Peyer's patch (tissue), 4 donors: ENCODE measurements at places on chromosomes 7 and 10. TPM values are rescaled to one million over a fixed set of nuclear protein-coding genes. Genes with fewer than 3 reads are reported as not detected.

DNA sequence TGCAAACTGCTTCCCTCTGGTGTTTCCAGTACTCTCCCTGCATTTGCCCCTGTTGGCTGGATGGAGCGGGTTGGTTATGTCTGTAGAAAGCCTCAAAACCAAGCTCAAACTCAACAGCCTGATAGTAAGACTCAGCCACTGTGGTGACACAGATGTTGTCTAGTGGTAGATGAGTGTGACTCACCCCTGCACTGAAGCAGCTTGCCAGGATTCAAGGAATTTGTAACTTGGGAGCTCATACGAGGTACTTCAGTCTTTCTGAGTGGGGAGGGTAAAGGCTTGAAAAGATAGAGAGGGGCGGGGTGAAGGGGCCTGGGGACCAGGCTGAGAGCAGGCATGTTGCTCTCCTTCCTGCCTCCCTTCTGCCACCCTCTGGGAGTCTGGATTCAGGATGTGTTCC is 22.9 kb upstream of the AQP1 start:
- H3K27ac ChIP-seq, result no peak overlapping the region
- H3K36me3 ChIP-seq, result no peaks in the 10 kb centered on the region
- no peaks in the 10 kb centered on the region for H3K27me3 ChIP-seq
- no peak for DNase-seq

The KLLN gene
- total RNA-seq, result 0.83 TPM

- H3K36me3 ChIP-seq, result no peaks in the 10 kb centered on the region
- peak overlapping the region; percentile 79 for H3K27ac ChIP-seq
- no peaks in the 10 kb centered on the region for H3K27me3 ChIP-seq
- H3K4me1 ChIP-seq, result no peaks in the 10 kb centered on the region
Measured at GRCh38 chr10:22228167-22228938, 10.5 kb upstream of the EBLN1 start.

- no peaks in the 10 kb centered on the region for H3K27me3 ChIP-seq
- H3K4me3 ChIP-seq, result peak overlapping the region; percentile 69
- no peak for DNase-seq
Measured at GRCh38 chr7:139109983-139110411, 477 bp upstream of the ZC3HAV1 start.

The ARMS2 gene
- total RNA-seq, result not detected

DNA sequence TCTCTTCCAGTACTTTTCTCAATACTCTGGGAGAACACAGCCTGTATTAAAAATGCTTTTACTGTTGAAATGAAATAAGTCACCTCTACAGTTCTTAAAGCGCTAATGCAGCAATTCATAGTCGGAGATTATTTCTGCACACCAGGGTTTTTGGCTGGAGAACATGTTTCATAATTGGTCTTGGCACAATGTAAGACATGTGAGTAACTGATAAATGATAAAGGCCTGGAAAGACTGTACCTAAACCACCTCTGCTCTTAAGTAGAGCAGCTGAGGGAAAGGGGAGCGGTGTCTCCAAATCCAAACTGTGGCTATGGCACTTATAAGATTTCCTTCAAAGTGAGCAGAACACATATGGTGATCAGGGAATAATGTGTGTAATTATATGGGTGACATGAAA is 390.3 kb upstream of the MBL2 start:
- no peak overlapping the region for H3K27ac ChIP-seq
- no peaks in the 10 kb centered on the region for H3K36me3 ChIP-seq
- no peak for DNase-seq
- no peak overlapping the region for H3K4me3 ChIP-seq

DNA sequence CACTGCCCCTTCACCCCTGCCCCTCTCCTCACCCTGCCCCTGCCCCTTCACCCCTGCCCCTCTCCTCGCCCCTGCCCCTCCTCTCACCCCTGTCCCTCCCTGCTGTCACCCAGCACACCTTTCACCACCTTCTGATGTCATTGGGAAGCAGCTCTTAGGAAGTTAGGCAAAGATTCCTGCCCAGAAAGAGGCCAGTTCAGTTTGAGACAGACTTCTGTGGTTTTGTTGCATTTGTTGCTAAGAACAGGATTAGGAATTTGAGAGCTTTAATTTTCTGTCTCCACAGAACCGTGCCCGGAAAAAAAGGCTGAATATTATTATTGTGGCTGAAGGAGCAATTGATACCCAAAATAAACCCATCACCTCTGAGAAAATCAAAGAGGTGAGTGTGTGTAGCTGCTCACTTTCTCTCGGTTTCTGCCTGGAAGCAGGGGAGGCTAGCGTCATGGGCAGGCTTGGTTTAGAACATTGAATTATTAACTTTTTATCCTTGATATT is 39.6 kb downstream of the PFKP start:
- no peaks in the 10 kb centered on the region for H3K4me1 ChIP-seq
- H3K27ac ChIP-seq, result no peak overlapping the region
- H3K4me3 ChIP-seq, result no peak overlapping the region

The NEURL1 gene
- total RNA-seq, result 40.4 TPM

DNA sequence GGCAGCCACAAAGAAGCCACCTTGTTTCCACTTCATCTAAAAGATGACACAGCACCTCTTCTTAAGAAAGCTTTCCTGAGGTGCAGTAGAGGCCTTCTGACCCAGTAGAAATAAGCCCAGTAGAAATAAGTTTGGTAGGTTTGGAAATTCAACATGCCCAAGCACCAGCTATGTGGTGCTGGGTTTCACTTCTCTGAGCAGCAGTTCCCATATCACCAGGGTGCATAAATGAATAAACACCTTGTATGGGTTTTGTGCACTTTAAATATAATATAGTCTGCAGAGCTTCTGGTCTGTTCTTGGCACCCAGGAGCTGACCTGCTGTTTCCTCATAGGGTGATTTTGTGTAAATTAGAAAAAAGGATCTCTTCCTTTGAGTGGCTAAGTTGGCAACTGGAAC is 492.4 kb upstream of the SORCS1 start:
- H3K4me3 ChIP-seq, result no peak overlapping the region
- no peaks in the 10 kb centered on the region for H3K27me3 ChIP-seq
- no peaks in the 10 kb centered on the region for H3K4me1 ChIP-seq
- no peaks in the 10 kb centered on the region for H3K36me3 ChIP-seq
- no peak for DNase-seq

GRCh38 chr7:45000093-45001032 is at the start of gene CCM2:
TSS of gene CCM2 (plus strand) at chr7:45000201. CDS start at chr7:45000334, 133 bp downstream.
- DNase-seq, result peak; percentile 34
- peaks cover 26% of the 10 kb centered on the region for H3K4me1 ChIP-seq
- H3K27me3 ChIP-seq, result no peaks in the 10 kb centered on the region
- peak within 1 kb of the TSS; percentile 71 for H3K4me3 ChIP-seq
- H3K27ac ChIP-seq, result peak within 1 kb of the TSS; percentile 91

- no peaks in the 10 kb centered on the region for H3K36me3 ChIP-seq
- no peaks in the 10 kb centered on the region for H3K27me3 ChIP-seq
- no peaks in the 10 kb centered on the region for H3K4me1 ChIP-seq
- no peak for DNase-seq
- H3K27ac ChIP-seq, result peak overlapping the region; percentile 81
- H3K4me3 ChIP-seq, result no peak overlapping the region
Measured at GRCh38 chr10:75358835-75359421, 42.6 kb downstream of the ZNF503 start.

The ARPC1B gene
- 386 TPM for total RNA-seq

GRCh38 chr7:92717623-92717992 is 118.8 kb downstream of the CDK6 start:
- DNase-seq, result no peak
- no peaks in the 10 kb centered on the region for H3K27me3 ChIP-seq
- H3K36me3 ChIP-seq, result no peaks in the 10 kb centered on the region
- H3K4me3 ChIP-seq, result peak overlapping the region; percentile 20
- H3K27ac ChIP-seq, result peak overlapping the region; percentile 8
- H3K4me1 ChIP-seq, result no peaks in the 10 kb centered on the region

- H3K27ac ChIP-seq, result no peak overlapping the region
- peaks cover 16% of the 10 kb centered on the region for H3K4me1 ChIP-seq
- H3K27me3 ChIP-seq, result no peaks in the 10 kb centered on the region
- H3K36me3 ChIP-seq, result no peaks in the 10 kb centered on the region
- H3K4me3 ChIP-seq, result no peak overlapping the region
Measured at GRCh38 chr7:151053096-151053495, 4.6 kb downstream of the CDK5 start.

The FAM237B gene
- not detected for total RNA-seq

- H3K4me1 ChIP-seq, result no peaks in the 10 kb centered on the region
- H3K4me3 ChIP-seq, result no peak overlapping the region
- no peak for DNase-seq
- H3K27me3 ChIP-seq, result no peaks in the 10 kb centered on the region
- H3K36me3 ChIP-seq, result no peaks in the 10 kb centered on the region
- H3K27ac ChIP-seq, result no peak overlapping the region
Measured at GRCh38 chr10:85606401-85606800, 760.2 kb downstream of the GRID1 start.

DNA sequence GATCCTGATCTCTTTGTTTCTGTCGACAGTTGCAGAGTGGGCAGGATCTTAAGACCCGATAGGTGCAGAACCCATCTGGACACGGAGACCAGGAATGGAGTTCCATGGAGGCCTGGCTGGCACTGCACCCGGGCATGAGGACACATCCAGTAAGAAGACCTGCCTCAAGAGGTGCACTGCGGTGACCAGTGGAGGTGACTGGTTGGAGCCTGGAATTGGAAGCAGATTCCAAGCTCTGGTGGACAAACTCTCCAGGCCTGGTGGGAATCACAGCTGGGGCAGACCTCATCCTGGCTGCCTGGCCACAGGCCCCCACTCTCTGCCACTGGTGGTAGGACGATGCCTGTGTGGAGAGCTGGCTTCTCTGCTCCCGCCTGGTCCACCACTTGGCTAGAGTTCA is 31.0 kb downstream of the ZNF775 start:
- no peak overlapping the region for H3K27ac ChIP-seq
- DNase-seq, result no peak
- H3K27me3 ChIP-seq, result no peaks in the 10 kb centered on the region
- H3K4me3 ChIP-seq, result no peak overlapping the region

DNA sequence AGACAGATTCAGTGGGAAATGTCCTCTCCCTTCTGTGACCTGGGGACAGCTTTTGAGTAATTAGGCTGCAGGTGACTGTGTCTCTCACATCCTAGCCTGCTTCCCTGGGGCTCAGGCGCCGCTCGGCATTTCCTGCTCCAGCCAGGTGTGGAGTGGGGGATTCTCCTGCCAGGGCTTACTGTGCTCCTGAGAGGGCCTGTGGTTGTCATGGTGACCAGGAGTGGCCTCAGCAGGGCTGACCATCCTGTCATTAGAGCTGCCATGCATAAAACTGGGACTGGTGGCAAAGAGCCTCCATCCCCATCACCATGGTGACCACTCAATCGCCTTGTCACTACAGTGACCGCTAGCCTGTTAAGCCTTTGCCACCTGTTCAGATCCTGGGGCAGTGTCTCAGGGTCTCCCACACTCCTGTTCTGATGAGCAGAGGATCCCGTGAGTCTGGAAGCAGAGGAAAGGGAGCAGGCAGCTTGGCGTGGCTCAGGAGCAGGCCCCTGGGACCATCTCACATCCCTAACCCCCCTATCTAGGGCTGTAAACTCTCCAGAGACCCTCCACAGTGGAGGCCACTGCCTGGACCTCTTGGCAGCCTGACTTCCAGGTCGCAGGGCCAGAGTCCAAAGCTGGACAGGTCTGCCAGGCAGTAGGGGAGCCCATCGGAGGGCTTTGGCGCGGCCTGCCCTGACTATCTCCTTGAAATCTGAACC is at the start of gene GCK:
GCK (minus strand) TSS at position 154 of the 707 bp plus-strand sequence. CDS start 486 bp downstream, outside the sequence.
- no peak for DNase-seq
- no peaks in the 10 kb centered on the region for H3K36me3 ChIP-seq
- no peaks in the 10 kb centered on the region for H3K27me3 ChIP-seq
- no peaks in the 10 kb centered on the region for H3K4me1 ChIP-seq
- H3K4me3 ChIP-seq, result no peak within 1 kb of the TSS
- no peak within 1 kb of the TSS for H3K27ac ChIP-seq

- no peak overlapping the region for H3K4me3 ChIP-seq
- no peaks in the 10 kb centered on the region for H3K27me3 ChIP-seq
- H3K36me3 ChIP-seq, result no peaks in the 10 kb centered on the region
- H3K4me1 ChIP-seq, result no peaks in the 10 kb centered on the region
- no peak overlapping the region for H3K27ac ChIP-seq
- DNase-seq, result no peak
Measured at GRCh38 chr7:120170834-120171233, 102.1 kb upstream of the KCND2 start.

GRCh38 chr10:219731-220472 is 84.6 kb downstream of the ZMYND11 start:
- H3K4me3 ChIP-seq, result no peak overlapping the region
- H3K27me3 ChIP-seq, result no peaks in the 10 kb centered on the region
- no peaks in the 10 kb centered on the region for H3K4me1 ChIP-seq
- DNase-seq, result no peak
- no peaks in the 10 kb centered on the region for H3K36me3 ChIP-seq

DNA sequence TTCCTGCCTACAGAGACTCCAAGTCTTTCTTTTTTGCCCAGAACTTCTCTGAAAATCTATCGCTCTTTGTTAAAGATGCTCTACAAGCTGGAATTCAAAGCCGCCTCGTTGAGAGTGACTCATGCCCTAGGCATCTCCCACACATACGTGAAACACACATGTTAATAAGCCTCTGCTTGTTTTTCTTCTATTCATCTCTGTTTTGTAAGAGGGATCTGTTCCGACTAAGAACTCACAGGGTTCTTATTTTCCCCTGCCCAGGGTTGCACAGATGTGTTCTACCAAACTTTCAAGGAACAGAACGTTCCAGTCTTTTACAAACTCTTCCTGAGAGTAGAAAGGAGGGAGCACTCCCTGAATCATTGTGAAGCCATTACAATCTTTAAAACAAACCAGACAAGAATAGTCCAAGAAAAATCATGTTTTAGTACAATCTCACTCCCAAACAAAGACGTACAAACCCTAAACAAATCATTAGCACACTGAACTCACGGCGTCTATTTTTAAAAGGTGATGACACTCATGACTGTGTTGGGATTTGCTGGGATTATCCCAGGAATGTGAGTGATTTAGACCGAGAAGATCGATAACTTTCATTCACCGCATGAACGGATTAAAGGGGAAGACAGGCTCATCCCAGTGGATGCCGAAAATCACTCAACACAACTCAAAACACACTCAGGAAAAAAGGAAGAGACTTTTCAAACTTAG is 55.3 kb upstream of the INPP5A start:
- no peaks in the 10 kb centered on the region for H3K4me1 ChIP-seq
- peak overlapping the region; percentile 79 for H3K27ac ChIP-seq
- no peaks in the 10 kb centered on the region for H3K36me3 ChIP-seq
- H3K27me3 ChIP-seq, result no peaks in the 10 kb centered on the region
- no peak overlapping the region for H3K4me3 ChIP-seq
- DNase-seq, result no peak

- no peaks in the 10 kb centered on the region for H3K36me3 ChIP-seq
- H3K4me1 ChIP-seq, result no peaks in the 10 kb centered on the region
- H3K27ac ChIP-seq, result no peak overlapping the region
- H3K27me3 ChIP-seq, result no peaks in the 10 kb centered on the region
Measured at GRCh38 chr7:138186951-138187351, 110.7 kb downstream of the AKR1D1 start.

GRCh38 chr10:116557305-116557880 is 11.7 kb downstream of the PNLIP start:
- DNase-seq, result no peak
- no peaks in the 10 kb centered on the region for H3K36me3 ChIP-seq
- H3K4me1 ChIP-seq, result no peaks in the 10 kb centered on the region
- H3K27me3 ChIP-seq, result no peaks in the 10 kb centered on the region
- no peak overlapping the region for H3K4me3 ChIP-seq
- no peak overlapping the region for H3K27ac ChIP-seq
